ENCODE measurements at places on chromosomes 5 and 9.

DNA sequence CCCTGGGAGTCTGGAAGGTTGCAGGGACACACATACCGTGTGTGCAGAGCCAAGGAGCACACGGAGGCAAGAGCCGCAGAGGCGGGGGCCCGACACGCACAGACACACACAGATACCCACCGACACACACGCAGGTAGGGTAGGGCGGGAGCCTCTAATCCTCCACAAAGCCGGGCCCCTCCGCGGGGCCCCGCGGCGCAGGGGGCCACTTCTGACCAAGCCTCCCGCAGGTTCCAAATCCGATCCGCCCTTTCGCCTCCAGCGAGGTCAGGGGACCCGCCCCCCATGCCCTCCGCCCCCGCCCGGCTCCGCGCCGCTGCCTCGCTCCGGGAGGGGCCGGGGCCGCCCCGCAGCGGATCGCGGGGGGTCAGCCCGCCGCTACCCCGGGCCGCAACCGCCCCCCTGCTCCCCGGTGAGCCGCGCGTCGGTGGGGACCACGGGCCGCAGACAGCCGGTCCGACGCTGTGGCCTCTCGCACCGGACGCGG is 1.4 kb upstream of the LMX1B start:
- DNase-seq, result no peak

DNA sequence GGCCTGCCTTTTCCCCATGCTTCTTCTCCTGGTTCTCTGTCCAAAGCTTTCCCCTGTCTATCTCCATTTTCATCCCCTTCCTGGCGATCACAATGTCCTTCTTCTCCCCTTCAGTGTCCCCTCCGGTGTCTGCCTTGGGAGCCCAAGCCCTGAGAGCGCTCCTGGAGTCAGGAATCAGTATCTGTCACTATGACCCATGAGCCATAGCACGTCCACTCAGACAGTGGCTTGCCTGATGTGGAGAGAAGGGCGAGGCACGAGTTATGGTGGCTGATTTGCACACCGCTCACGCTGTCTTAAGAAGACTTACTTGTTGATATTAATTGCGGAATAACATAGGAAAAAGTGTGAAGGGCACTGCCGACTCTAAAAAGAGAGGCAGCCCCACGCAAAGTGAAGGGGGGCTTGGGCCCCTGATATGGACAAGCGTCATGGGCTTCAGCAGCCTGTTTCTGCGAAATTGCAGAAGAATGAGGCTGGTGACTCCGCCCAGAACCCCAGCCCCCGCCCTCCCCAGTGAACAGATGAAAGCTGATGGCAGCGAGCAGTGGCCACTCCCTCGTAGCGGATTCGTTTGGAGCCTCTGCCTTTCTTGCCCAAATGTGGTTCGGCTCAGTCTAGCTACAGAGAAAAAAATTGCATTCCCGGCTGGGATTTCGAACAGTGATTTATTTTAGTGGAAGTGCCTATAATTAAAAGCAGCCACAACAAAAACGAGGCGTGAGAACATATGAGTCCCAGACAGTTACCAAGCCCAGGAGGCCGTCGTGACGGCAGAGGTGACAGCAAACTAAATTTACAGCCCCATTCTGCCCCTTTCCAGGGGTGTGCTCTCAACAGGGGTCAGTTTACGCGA is 149.8 kb downstream of the ICE1 start:
- no peak for DNase-seq

GRCh38 chr5:110727025-110727314 is 499 bp upstream of the TMEM232 start:
- DNase-seq, result peak; percentile 32

GRCh38 chr5:44987026-44987425 is 178.3 kb downstream of the MRPS30 start:
- DNase-seq, result no peak

DNA sequence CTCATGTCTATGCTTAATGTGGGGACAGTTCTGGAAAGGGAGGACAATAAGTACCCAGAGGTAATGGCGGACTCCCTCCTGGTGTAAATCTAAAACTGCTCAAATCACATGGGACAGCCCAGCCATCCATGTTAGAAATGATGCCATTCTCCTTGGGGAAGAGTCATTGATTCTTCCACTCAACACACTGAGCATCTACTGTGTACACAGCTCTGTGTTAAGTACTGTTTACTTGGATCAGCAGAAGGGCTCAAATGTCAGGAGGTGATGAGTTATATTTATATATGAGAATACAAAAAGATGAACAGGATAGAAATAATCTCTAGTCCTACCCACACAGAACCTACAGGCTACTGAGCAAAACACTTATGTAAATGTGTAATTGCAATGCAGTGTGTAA is 31.8 kb upstream of the NANS start:
- DNase-seq, result no peak

DNA sequence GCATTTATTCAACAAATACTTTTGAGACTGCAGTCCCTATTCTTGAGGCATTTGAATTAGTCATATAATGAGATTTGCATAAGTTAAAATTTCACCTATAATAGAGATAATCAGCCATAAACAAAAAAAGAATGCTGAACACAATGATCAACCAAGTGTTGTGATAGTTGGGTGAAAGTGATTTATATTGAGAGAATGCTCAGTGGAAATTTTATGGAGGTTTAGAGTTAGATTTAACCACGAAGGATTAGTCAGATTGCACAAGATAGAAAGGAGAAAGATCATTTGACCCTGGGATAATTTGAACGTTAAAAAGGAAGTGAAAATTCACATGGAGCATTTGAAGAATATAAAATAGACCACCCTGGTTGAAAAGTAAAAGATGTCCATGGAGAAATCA is 356.2 kb downstream of the NPR3 start:
- no peak for DNase-seq

DNA sequence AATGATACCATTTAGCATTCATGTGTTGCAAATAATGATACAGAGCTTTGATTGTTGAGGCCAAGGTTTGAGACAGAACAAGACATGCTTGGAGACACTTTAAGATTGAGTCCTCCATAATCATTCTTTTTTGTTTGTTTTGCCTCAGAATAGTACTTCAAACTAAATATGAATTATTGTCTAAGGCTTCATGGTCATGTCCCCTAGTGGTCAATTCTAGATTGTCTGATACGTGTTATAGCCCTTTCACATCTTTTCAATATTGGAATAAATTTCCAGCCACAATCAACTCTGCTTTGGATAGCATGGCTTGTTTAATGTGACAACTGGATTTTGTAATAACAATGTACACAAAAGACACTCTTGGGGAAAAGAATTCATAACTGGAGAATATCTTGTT is 64.2 kb downstream of the PRLR start:
- no peak for DNase-seq

- DNase-seq, result no peak
These were observed 65.3 kb upstream of the TGFBR1 start for GRCh38 chr9:99039505-99040182.

DNA sequence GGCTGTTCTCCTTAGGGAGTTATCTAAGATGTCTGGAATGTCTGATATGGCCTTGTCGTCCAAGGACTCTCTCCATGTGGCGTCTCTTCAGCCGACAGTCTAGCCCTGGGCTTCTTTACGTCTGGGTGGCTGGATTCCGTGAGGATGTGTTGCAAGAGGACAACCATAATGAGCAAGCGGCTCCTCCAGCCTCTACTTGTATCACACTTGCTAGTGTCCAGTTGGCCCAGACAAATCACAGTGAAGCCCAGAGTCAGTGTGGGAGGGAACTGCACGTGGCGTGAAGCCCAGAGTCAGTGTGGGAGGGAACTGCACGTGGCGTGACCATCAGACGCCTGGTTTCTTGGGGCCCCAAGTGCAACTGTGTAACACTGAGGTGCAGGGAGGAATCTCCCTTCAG is 61.1 kb downstream of the COL23A1 start:
- no peak for DNase-seq

DNA sequence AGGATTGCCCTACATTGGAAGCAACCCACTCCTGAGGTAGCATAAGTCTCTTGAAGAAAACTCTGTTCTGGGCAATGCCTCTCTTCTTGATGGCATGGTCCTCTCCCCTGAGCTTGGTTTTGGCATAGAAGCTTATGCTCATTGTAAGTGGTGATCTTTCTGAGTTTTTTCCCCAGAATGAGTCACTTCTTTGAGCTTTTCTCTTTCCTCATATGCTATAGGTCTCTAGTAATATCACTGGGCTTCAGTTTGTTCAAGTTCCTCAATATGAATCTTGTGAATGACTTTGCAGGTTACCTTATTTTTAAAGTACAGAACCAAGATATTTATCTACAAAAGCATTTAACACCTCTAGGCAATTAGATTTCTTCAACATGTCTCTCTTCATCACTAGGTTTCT is 76.5 kb upstream of the ATG10 start:
- DNase-seq, result no peak
